ENCODE measurements at places on chromosomes 4 and X. TPM values are rescaled to one million over a fixed set of nuclear protein-coding genes. Genes with fewer than 3 reads are reported as not detected.

DNA sequence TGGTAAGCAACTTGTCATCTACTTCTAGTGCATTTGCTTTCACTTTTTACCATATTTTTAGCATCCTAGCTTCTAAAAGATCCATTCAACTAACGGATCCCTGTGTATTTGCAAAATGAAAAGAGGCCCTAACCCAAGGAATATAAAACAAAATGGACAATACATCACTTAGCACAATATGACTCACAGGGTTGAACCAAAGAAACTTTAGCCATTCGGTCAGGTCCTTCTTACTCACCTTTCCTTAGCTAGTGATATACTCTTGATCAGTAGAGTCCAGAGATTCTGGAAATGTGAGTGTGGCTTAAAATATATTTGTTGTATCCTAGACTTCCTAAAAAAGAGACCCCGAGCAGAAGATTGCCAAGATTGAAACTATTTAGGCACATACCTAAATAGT lies 19.5 kb downstream of the TMPRSS11E start:
- no peak for DNase-seq

GRCh38 chr4:19993242-19993641 lies 258.5 kb upstream of the SLIT2 start:
- no peak for DNase-seq

GRCh38 chr4:107392951-107393350 lies 327.1 kb downstream of the PAPSS1 start:
- no peak for DNase-seq

DNA sequence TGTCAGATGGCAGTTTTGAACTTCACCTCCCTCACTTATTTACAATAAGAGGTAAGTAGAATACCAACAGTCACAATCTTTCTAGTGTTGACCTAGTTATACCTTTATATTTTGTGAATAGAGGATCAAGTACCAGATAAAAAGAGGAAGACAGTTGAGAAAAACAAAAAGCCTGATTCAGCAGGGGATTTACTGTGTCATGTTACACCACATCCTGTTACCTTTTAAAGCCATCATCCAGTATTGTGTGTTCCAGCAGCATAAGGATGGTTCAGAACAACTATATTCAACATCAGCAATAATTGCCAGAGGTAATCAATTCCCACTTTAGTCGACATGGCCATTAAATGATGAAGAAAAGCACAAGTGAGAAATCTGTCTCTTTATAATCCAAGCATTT lies 21.3 kb upstream of the CXCL6 start:
- DNase-seq, result no peak

DNA sequence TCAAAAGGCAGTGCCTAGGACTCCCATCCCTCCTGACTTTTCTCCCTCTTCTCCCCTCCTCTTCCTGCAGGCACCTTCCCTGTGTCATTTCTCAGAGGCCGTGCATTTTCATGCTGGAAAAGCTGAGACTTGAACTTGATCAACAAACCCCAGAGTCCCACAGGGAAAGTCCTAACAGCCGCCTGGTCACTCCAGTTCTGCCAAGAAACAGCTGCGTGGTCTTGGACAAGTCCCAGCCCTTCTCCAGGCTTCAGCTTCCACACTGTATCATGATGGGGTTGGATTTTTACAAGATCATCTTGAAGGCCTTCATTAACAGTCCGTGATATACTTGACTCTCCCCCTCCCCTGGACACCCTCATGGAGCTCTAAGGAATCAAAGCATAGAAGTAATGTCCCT lies 366.0 kb downstream of the BCOR start:
- DNase-seq, result no peak

DNA sequence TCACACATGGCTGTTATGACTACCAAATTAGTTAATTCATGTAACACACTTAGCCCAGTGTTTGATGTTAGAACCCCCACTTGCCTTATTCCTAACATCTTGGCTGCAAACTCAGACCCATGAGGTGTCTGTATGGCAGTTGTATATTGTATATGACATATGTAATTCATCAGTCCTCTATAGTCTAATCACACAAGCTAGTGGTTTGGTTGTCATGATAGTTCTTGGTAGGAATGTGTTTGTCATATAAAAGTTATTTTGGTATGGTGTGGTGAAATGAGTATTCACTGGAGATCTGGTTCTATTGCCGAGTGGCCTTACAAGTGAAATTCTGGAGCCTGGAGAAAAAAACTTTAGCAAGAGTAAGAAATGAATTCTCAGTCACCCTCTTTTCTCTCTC lies 149.2 kb downstream of the AWAT2 start:
- no peak for DNase-seq

GRCh38 chr4:8703857-8704495 lies 111.4 kb downstream of the CPZ start:
- DNase-seq, result no peak

The ARHGAP24 gene
- total RNA-seq, result 43.3 TPM

All from body of pancreas (tissue), 4 donors.